ENCODE measurements at places on chromosomes 12 and 14. TPM values are rescaled to one million over a fixed set of nuclear protein-coding genes. Genes with fewer than 3 reads are reported as not detected.

Gene RNF31
- 43.9 TPM for total RNA-seq

Gene LMO3
- total RNA-seq, result 3.2 TPM

Gene EFS
- 9.8 TPM for total RNA-seq

Gene LUM
- total RNA-seq, result 1,762 TPM

Gene GSKIP
- 26.8 TPM for total RNA-seq

Gene CLEC4A
- 0.29 TPM for total RNA-seq

Gene MANSC4
- not detected for total RNA-seq

Measured in osteoblast (primary cell).